Stimulated activated CD8-positive, alpha-beta memory T cell treated with anti-CD3 and anti-CD28 coated beads, Interleukin-12 subunit alpha, Interleukin-12 subunit beta, amount 100 ng/mL, for 1 hour (primary cell): ENCODE measurements at places on chromosomes 6 and 20.

DNA sequence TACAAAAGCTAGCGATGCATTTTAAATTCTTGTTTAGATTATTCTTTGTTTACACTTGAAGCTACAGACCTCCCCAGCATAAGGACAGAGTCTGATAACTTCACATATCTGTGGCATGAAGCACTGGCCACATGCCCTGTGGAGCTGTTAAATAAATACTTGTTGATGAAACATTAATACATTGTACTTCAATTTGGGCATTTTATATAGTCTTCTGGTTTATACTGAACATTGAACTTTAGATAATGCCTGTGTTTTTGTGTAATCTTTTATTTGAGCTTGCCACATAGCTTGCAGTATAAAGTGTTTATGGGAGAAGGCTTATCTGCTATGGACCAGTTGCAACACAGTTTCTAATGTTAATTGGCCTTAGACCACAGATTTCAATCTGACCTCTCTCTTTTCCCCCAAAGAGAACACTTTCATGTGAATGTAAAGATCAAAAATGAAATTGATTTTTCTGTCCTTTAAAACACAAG, 48.2 kb downstream of the FRK start:
- no peak for DNase-seq

DNA sequence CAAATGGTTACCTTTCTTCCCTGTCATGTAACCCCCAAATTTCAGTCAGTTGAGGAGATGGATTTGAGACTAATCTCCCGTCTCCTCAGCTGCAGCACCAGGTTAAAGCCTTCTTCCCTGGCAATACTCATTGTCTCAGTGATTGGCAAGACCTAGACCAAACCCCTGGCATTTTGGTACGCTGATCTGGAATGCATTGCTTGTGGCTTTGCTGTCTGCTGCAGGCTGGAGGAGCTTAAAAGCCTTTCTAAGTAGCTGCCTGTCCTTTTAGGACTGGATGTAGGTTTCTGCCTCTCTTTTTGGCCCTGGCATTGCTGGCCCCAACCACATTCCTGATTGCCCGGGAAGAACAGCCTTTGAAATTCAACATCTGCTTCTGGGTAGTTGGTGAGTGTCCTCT, 729.6 kb upstream of the GJE1 start:
- DNase-seq, result no peak

DNA sequence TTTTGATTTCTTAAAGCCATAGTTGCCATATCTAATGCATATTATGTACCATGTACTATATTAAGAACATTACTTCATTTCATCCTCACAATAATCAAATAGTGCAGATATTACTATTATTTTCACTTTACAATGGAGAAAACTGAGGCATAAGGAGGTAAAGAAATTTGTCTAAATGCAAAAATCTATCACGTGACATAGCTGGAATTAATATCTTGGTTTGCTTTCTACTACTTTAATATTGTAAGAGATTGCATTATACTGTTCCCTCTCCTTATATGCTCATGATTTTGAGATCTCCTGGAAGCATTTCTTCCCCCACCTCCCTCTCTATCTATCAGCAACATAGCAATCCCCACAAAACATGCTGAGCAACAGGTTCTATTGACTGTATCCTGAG, 330.8 kb upstream of the SPTLC3 start:
- DNase-seq, result no peak

DNA sequence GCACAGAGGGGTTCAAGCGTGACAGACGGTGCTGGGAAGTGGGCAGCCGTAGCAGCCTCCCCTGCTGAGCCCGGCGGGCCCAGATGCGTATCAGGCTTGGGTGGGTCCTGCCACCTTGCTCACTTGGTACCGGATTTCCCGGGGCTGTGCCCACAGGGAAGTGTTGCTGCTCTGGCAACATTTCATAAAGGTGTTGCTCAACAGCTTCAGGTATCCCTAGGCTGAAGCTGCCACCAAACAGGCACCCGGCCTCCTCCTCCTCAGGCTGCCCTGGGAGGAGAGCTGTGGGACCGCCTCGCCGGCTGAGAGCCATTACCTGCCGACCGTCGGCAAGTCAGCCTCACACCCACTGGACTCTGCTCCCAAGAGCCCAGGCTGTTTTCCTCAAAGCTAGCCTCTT, 11.5 kb downstream of the PSMG4 start:
- DNase-seq, result no peak

GRCh38 chr20:20501128-20501527, 133.2 kb downstream of the INSM1 start:
- DNase-seq, result no peak

DNA sequence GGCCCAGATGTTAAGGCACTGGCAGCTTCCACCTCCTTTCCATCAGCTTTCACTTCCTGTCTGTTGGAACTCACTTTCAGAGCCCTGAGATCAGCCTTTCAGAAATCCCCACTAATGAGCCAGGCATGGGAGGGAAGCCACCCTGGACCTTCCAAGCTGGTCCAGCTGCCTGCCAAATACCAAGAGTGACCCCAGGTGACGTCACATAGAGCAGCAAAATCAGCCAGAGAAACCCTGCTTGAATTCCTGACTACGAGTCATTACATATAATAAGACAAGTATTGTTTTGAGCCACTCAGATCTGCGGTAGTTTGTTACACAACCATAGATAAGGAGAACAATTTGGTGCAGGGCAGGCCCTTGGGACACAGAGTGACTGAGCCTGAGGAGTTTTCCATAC, 556.0 kb upstream of the JAG1 start:
- DNase-seq, result no peak

DNA sequence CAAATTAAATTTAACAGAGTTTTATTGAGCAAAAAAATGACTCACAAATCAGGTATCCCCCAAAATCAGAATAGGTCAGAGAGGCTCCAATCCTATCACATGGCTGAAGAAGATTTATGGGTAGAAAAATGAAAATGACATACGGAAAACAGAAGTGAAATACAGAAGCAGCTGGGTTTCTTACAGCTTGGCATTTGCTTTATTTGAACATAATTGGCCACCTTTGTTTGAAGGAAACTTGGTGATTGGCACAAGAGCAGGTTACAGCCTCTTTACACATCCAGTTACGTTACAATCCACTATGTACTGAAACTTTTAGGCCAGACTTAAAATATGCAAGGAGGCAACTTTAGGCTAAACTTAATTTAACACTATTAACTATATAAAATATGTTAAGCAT, 11.7 kb upstream of the TREM2 start:
- no peak for DNase-seq

- DNase-seq, result no peak
These were observed 138.3 kb upstream of the INSM1 start for GRCh38 chr20:20229595-20229994.

GRCh38 chr6:223763-224162, 68.5 kb upstream of the DUSP22 start:
- DNase-seq, result no peak

DNA sequence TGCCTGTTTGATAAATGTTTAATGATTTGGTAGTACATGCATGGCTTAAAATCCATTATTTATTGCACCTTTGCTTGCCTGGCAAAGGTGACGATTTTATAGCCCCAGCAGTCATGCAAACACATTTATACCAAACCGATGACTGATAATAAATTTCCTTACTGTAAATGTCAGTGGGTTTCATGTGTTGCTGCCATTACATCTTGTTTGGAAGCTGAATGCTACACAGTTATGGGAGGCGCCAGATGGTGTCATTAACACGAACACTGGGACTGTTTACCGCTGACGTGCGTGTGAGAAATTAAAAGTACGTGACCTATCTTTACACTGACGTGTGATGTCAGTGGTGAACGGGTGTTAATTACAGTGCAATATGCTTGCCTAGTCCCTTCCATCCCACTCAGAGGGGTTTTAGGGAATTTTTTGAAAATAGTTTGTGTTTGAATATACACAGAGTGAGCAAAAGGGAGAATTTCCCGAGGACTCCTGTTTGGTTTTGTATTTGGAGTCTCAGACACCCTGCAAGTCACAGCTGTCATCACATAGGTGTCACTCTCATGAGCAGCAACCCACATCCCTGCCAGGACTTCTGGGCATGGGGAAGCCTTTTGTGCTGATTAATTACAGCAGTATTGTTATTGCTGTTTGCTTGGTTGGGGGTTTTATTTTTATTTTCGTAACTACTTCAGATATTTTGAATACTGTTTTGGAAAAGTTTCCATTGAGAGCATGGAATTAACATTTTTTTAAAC, 151.8 kb upstream of the INSM1 start:
- no peak for DNase-seq

DNA sequence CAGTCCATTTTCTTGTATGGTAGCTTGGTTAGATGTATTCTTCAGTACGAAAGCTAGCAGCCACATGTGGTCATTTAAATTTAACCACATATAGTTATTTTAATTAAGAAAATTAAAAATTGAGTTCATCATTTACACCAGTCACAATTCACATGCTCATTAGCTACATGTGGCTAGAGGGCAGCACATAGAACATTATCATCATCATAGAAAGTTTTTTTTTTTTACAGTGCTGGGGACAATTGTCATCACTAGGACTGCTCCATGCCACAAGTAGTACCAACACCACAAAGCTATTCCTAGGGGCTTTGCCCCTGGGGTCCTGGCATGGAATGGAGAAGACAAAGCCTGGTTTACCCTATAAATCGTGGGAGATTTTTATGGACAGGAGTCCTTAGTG, 30.5 kb downstream of the PLCB4 start:
- DNase-seq, result no peak
